Heart left ventricle (tissue), 16 donors: ENCODE measurements at places on chromosomes 6 and 20. TPM values are rescaled to one million over a fixed set of nuclear protein-coding genes. Genes with fewer than 3 reads are reported as not detected.

DNA sequence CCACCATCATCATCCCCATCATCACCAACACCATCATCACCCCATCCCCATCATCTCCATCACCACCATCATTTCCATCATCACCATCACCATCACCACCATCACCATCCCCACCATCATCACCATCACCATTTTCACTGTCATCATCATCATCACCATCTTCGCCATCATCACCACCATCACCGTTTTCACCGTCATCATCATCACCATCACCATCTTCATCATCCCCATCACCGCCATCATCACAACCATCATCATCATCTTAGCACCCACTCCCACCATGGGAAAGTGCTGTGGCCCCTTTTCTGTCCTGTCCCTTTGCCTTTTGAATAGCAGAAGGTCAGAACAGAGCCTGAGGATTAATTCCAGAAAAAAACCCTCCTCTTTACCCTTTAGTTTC, 28.5 kb upstream of the GATA5 start:
- DNase-seq: no peak
- no peaks in the 10 kb centered on the region for H3K27me3 ChIP-seq
- H3K36me3 ChIP-seq: no peaks in the 10 kb centered on the region
- H3K27ac ChIP-seq: no peak overlapping the region

MAFB gene
- 5.7 TPM for polyA plus RNA-seq

SASH1 gene
- polyA plus RNA-seq: 12.7 TPM

DNA sequence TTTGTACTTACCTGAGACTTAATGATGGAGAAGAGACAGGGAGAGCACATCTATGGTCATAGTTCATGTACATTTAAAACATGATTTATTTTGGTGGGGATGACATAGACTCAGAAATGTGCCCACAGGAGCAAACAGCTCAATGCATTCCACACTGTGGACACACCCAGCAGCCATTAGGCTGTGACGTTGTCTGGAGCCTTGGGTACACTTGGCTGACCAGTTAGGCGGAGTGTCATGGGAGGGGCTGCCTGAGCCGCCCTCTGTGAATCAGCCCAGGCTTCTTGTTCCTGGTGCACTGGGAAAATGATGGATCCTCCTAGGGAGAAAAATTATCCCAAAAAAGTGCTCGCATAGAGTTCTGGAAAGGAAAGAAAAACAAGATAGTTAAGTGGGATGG, 231.0 kb upstream of the GMDS start:
- DNase-seq: no peak
- no peaks in the 10 kb centered on the region for H3K36me3 ChIP-seq
- no peak overlapping the region for H3K27ac ChIP-seq
- H3K27me3 ChIP-seq: no peaks in the 10 kb centered on the region
- no peaks in the 10 kb centered on the region for H3K4me1 ChIP-seq

TUBB gene
- 497 TPM for polyA plus RNA-seq

- H3K4me1 ChIP-seq: peaks cover 19% of the 10 kb centered on the region
- H3K36me3 ChIP-seq: peaks cover 3% of the 10 kb centered on the region
- H3K27ac ChIP-seq: no peak overlapping the region
- H3K4me3 ChIP-seq: no peak overlapping the region
- DNase-seq: no peak
- H3K27me3 ChIP-seq: no peaks in the 10 kb centered on the region
Measured at GRCh38 chr6:128394167-128394566, 126.2 kb downstream of the PTPRK start.

GLP1R gene
- 1.6 TPM for polyA plus RNA-seq

DNA sequence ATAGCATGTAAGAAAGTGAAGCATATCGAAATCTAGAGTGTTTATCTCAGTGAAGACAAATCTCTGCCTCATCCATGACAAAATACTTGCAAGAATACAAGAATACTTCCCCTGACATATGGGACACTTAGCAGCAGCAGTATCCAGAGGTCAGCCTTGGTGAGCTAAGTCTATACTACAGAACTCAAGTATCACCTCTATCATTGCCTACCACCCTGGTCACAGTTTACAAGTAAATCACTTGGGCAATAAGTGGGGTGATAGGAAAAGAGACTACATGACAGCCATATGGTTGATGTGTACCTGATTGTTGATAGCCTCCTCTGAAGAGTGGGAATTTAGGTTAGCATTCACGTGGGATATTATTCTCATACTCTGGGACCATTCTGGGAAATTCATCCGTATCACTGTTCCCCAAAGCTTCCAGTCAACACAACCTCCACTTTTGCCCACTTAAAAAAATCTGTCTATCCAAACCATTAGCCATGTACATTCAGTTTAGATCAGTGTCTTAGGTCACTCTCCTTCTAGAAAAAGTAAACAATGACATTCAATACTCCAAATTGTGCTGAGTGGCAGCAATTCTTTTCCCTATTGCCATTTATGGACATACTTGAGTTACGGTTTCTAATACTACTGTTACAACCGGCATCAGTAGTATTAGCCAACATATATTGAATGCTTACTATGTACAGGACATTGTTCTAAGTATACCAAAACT, 118.2 kb upstream of the PRSS16 start:
- no peak overlapping the region for H3K4me3 ChIP-seq
- H3K27ac ChIP-seq: no peak overlapping the region
- DNase-seq: no peak
- peaks cover 22% of the 10 kb centered on the region for H3K4me1 ChIP-seq

DNA sequence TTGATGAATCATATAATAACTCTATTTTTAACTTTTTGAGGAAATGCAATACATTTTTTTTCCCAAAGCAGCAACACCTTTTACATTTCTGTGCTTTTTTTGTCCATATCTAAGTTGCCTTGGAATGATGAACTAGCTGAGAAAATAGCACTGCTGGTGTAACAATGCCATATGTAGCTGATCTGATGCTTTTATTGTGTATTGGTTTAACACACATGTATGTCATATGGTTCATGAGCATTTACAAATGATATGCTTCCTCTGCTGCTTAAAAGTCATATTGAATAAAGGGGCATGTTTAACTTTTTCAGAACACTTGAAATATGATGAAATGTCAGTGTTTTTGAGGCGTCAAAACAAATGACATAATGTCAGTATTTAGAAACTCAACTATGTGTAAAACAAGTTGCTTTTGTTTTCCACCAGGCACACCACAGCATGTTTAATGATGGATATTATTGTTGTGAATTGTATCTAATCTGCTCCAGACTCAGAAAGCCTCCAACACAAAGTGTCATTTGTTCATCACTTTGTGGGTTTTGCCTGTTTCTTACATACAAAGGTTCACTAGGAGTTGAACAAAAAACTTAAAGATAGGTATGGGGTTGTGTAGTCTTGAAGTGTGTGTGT, 775.8 kb upstream of the FLRT3 start:
- H3K4me3 ChIP-seq: no peak overlapping the region

- H3K4me3 ChIP-seq: no peak overlapping the region
- H3K36me3 ChIP-seq: peaks cover 7% of the 10 kb centered on the region
Measured at GRCh38 chr6:13165502-13166172, 162.7 kb downstream of the TBC1D7 start.

TNFAIP3 gene
- 3.0 TPM for polyA plus RNA-seq

GUCA1A gene
- not detected for polyA plus RNA-seq

DNA sequence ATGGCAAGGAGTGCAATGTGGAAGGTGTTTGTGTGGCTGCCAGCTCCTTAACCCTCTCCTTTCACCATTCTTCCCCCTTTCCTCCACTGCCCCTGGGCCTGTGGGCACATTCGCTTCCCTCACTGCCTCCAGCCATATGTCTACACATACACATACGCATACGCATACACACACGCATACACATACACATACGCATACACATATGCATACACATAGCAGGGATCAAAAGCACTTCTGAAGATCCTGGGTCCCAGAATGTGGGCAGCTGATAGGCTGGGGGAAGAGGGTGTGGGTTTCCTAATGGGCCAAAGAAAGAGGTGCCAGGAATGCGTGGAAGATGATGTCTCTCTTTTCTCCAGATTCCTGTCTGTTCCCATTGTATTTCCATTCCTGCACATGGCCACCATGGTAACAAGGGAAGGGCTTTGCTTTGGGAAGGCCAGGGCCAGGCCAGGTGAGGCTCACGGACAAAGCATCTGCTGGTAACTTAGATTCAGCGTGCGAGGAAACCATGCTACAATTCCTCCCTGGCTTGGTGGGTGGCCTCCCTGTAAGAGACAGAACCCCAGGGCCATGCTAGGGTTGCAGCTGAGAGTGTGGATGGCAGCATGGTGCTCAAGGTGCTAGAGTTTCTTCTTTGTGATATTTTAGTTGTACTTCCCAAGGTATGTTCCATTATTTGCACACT, 44.8 kb upstream of the GTSF1L start:
- no peak overlapping the region for H3K4me3 ChIP-seq
- no peak overlapping the region for H3K27ac ChIP-seq
- no peaks in the 10 kb centered on the region for H3K4me1 ChIP-seq
- H3K27me3 ChIP-seq: no peaks in the 10 kb centered on the region
- H3K36me3 ChIP-seq: no peaks in the 10 kb centered on the region

GMPR gene
- 294 TPM for polyA plus RNA-seq

- H3K4me3 ChIP-seq: no peak overlapping the region
- peaks cover 62% of the 10 kb centered on the region for H3K36me3 ChIP-seq
- no peaks in the 10 kb centered on the region for H3K27me3 ChIP-seq
- H3K27ac ChIP-seq: no peak overlapping the region
- H3K4me1 ChIP-seq: no peaks in the 10 kb centered on the region
- DNase-seq: no peak
Measured at GRCh38 chr6:144757299-144757698, 472.2 kb downstream of the UTRN start.

DNA sequence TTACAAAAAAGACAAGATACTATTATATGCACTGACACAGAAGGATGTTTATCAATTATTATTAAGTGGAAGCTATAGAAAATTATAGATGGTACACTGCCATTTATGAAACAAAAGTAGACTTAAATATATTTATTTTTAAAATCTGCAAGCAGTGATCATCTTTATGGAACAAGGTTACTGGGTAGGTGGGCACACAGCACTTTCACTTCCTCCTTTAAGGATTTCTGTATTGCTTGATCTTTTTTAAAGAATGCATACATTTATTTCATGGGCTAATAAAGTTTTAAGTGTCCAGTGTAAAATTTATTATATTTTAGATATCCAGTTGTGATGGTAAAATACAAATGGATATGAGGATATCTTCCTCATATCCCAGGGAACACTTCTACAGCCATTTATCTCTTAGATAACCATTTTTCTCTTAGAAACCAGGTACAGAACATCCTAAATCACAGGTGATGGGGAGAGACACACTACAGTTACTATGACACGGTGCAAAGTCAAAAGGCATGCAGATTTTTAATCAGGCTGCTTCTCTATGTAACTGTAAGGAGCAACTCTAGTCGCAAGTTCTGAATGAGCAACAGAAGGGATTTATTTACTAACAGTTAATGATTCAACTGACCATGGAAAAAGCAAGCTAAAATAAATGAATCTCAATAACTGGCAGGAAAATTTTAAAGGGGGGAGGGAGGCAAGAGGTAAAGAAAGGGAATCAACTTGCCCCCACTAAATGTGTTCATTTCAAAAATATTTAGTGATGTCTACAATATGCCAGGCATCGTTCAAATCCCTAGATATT, 2.2 kb downstream of the FBXL4 start:
- no peak for DNase-seq
- H3K4me3 ChIP-seq: no peak overlapping the region
- H3K36me3 ChIP-seq: no peaks in the 10 kb centered on the region
- peaks cover 22% of the 10 kb centered on the region for H3K4me1 ChIP-seq
- H3K27me3 ChIP-seq: no peaks in the 10 kb centered on the region

NRN1 gene
- 16.3 TPM for polyA plus RNA-seq

GRCh38 chr6:132604635-132605152, 15.2 kb upstream of the TAAR5 start:
- no peak overlapping the region for H3K27ac ChIP-seq
- no peaks in the 10 kb centered on the region for H3K27me3 ChIP-seq
- DNase-seq: no peak
- H3K4me3 ChIP-seq: no peak overlapping the region
- H3K4me1 ChIP-seq: no peaks in the 10 kb centered on the region

PRRT1 gene
- polyA plus RNA-seq: 0.95 TPM

- H3K4me1 ChIP-seq: no peaks in the 10 kb centered on the region
- H3K27me3 ChIP-seq: no peaks in the 10 kb centered on the region
- H3K27ac ChIP-seq: no peak overlapping the region
- no peak overlapping the region for H3K4me3 ChIP-seq
- H3K36me3 ChIP-seq: no peaks in the 10 kb centered on the region
Measured at GRCh38 chr6:98292810-98293209, 541.6 kb upstream of the POU3F2 start.

HLA-DRB1 gene
- 32.3 TPM for polyA plus RNA-seq

AFG1L gene
- polyA plus RNA-seq: 5.3 TPM

GRCh38 chr20:58749979-58750378, 57.4 kb downstream of the NPEPL1 start:
- no peak overlapping the region for H3K27ac ChIP-seq
- H3K4me1 ChIP-seq: no peaks in the 10 kb centered on the region
- H3K36me3 ChIP-seq: no peaks in the 10 kb centered on the region
- H3K4me3 ChIP-seq: no peak overlapping the region
- no peak for DNase-seq

RALGAPA2 gene
- 5.6 TPM for polyA plus RNA-seq

GRCh38 chr20:9031991-9032390, 36.9 kb upstream of the PLCB4 start:
- no peaks in the 10 kb centered on the region for H3K4me1 ChIP-seq
- no peak overlapping the region for H3K4me3 ChIP-seq
- no peaks in the 10 kb centered on the region for H3K36me3 ChIP-seq
- DNase-seq: no peak
- H3K27ac ChIP-seq: no peak overlapping the region

DNA sequence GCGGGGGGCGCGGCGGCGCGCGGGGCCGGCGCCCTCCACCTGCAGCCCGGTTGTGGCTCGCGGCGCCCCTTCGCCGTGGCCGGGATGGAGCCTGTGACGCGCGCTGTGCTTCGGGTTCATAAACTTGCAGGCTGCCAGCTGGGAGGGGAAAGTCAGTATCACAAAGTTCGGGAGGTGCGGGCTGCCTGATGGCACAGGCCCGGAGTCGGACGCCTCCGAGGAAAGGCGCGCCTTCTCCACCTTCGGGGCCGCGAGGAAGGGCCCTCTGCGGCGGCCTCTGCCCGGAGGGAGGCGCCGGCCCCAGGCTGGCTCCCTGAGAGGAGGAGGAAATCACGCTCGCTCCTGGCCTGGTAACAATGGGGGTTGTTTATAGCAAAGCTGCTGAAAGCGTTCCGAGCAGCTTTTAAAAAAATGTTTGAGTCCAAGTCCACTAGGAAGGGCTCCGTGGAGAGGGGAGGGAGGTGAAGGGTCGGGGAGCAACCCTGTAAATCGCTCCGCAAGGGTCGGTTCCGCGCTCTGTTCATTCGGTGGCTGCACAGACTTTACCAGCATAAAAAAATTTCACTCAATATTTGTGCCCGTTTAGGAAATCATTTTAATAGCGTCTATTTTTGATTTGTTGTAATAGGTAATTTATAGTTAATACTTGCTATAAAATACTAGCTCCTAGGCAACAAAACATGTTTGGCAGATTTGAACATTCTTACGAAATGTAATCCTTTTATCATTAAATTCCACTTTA, 1.0 kb downstream of the AFDN start:
- H3K27ac ChIP-seq: peak overlapping the region; percentile 67
- H3K4me3 ChIP-seq: peak overlapping the region; percentile 68
- H3K4me1 ChIP-seq: peaks cover 28% of the 10 kb centered on the region
- peak; percentile 72 for DNase-seq
- no peaks in the 10 kb centered on the region for H3K27me3 ChIP-seq
- no peaks in the 10 kb centered on the region for H3K36me3 ChIP-seq
